RWPE2 (cell line): ENCODE measurements at places on chromosomes 11 and 22.

GRCh38 chr11:65425971-65426838, 3.6 kb downstream of the NEAT1 start:
- H3K27ac ChIP-seq = peak overlapping the region; percentile 97
- no peak for DNase-seq
- H3K4me3 ChIP-seq = peak overlapping the region; percentile 76
- H3K36me3 ChIP-seq = peaks cover 84% of the 10 kb centered on the region
- H3K27me3 ChIP-seq = no peaks in the 10 kb centered on the region

GRCh38 chr22:45212992-45213751, 27.5 kb downstream of the KIAA0930 start:
- peaks cover 8% of the 10 kb centered on the region for H3K4me1 ChIP-seq
- H3K4me3 ChIP-seq = peak overlapping the region; percentile 10
- peaks cover 13% of the 10 kb centered on the region for H3K36me3 ChIP-seq
- H3K27me3 ChIP-seq = no peaks in the 10 kb centered on the region

DNA sequence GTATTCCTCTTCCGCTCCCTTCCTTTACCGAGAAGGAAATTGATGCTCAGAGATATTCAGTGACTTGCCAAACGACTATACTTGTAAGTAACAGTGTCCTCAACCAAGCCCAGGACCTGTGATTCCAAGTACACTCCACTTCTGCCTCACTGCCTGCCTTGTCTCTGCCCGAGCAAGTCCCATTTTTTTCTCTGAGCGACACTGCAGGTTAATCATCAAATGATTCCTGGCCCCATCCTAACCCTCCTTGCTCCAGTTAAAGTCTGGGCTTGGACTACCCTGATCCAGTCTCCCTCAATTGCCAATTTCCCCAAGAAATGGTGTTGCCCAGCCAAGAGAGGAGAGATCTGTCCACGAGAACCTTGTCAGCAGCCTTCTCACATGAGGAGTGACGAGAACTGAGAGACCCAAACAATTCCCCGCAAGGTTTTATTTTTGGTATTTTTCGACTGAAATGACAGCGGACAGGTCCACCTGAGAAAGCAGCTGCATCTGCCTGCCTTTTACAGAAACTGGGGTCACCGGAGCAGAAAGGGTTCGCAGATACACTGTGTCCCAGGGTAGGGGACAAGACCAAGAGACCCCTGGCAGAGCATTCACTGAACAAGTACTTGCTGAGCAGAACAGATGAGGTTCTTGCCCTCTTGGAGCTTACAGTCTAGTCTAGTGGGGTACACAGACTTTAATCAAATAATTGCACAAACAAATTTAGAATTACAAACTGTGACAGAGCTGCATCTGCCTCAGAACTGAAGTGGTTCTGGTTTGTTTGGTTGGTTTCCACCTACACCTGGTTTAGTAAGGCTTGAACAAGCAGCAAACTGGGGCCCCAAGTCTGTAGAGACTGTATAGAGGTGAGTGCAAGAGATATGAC, 11.4 kb downstream of the POU2AF1 start:
- no peak overlapping the region for H3K27ac ChIP-seq
- H3K4me1 ChIP-seq = no peaks in the 10 kb centered on the region
- DNase-seq = no peak
- no peak overlapping the region for H3K4me3 ChIP-seq

GRCh38 chr11:73787051-73787642, 527 bp upstream of the MRPL48 start:
- H3K36me3 ChIP-seq = no peaks in the 10 kb centered on the region
- peak overlapping the region; percentile 72 for H3K4me3 ChIP-seq
- peaks cover 8% of the 10 kb centered on the region for H3K4me1 ChIP-seq
- peak overlapping the region; percentile 85 for H3K27ac ChIP-seq

- H3K4me1 ChIP-seq = peaks cover 9% of the 10 kb centered on the region
- H3K27me3 ChIP-seq = no peaks in the 10 kb centered on the region
- H3K36me3 ChIP-seq = no peaks in the 10 kb centered on the region
- no peak overlapping the region for H3K27ac ChIP-seq
- no peak overlapping the region for H3K4me3 ChIP-seq
Measured at GRCh38 chr22:38126928-38127668, 16.6 kb upstream of the BAIAP2L2 start.

DNA sequence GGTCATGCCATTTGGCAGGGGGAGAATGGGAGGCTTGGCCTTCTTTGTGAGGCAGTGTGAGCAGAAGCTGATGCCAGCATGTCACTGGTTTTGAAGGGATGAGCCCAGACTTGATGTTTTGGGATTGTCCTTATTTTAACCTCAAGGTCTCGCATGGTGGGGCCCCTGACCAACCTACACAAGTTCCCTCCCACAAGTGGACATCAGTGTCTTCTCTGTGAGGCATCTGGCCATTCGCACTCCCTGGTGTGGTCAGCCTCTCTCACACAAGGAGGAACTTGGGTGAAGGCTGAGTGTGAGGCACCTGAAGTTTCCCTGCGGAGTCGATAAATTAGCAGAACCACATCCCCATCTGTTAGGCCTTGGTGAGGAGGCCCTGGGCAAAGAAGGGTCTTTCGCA, 59.8 kb downstream of the TIMP3 start:
- no peaks in the 10 kb centered on the region for H3K4me1 ChIP-seq
- no peak for DNase-seq
- H3K27ac ChIP-seq = no peak overlapping the region
- H3K36me3 ChIP-seq = peaks cover 13% of the 10 kb centered on the region; the same call in 1 of the 2 replicates
- H3K27me3 ChIP-seq = no peaks in the 10 kb centered on the region
